ENCODE measurements at places on chromosomes 11 and 22.
A peak's percentile ranks its signal among the peaks of the same experiment; 100 is the strongest.

- no peak for DNase-seq
Measured at GRCh38 chr11:75191330-75191717, 40.4 kb downstream of the SLCO2B1 start.

DNA sequence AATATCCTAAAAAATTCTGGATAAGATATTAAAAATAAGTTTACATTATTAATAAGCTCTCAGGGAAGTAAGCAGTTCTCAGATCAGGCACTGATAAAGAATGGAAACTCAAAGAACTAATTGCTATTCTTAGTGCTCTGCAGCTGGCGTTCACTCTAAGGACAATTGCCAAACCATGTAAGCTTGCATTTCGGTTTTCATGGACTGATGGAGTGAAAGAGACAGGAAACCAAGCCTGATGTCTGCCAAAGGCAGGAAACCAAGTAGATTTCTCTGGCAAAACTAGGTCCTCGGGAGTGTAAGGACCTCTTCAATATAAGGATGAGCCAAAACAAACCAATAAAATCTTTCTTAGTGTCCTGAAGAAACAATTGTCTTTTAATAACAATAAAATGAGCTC lies 355.2 kb downstream of the RAB38 start:
- DNase-seq, result no peak

- DNase-seq, result no peak
Measured at GRCh38 chr11:23570828-23571227, 710.6 kb upstream of the CCDC179 start.

DNA sequence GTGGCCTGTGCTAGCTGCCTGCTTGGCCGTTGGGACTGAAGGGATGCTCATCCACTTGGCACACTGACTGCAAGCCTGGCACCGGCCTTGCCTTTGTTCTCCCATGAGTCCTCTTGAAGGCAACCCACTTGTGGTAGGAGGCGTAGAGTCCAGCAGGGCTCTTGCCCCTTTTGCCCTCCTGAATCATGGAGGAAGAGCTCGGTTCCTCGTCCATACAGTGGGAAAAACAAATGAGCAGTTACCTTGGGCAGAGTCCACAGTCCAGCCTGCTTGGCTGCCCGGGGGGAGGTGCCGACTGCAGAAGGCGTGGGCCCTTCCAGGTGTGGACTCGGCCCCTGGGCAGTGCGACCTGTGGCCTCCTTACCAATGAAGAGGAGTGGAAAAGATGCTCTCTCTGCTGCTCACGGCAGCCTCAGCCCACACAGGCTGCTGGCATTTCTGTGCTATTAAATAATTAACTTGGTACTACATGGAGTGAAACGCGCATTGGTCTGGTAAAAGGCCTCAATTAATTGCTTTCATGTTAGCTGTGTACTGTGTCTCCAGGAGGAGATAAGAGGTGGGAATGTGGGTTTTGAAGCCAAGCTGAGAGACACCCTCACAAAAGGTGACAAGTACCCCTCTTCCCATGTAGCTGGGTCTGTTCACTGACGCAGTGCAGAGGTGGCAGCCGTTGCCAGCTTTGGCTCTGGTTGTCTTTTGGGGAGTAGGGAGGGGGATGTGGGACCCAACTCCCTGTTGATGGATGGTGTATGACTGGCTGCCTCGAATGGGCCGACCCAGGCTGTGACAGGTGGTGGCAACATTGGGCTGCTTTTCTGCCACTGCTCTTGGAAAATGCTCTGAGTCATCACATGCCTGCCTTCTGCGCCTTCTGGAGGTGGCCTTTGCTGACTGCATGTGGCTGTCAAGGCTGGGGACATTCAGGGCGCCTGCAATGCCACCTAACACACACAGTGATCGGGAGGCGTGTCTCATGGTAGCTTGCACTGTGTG lies 26.8 kb upstream of the B3GAT1 start:
- DNase-seq, result no peak

- peak; percentile 27 for DNase-seq
Measured at GRCh38 chr11:64036087-64037026, 626 bp downstream of the FLRT1 start.

DNA sequence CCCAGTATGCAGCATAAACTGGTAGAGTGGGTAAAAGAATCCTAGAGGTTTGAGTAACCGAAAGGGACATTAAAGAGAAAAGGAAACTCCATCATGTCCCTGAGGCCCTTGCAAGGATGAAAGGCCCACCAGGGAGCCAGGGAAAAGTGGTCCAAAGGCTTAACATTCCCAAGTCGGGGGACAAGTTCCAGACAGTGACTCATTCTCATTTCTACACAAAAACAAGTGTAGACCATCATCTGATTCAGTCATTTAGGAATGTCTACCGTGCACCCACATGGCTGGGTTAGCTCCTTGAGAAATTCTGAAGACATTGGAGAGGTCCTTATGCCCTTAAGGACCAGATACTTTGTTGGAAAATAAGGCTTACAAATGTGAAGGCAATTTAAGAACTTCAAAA lies 4.8 kb upstream of the NOX4 start:
- DNase-seq, result no peak

GRCh38 chr22:49760630-49761571 lies 66.8 kb downstream of the BRD1 start:
- DNase-seq, result peak; percentile 13

DNA sequence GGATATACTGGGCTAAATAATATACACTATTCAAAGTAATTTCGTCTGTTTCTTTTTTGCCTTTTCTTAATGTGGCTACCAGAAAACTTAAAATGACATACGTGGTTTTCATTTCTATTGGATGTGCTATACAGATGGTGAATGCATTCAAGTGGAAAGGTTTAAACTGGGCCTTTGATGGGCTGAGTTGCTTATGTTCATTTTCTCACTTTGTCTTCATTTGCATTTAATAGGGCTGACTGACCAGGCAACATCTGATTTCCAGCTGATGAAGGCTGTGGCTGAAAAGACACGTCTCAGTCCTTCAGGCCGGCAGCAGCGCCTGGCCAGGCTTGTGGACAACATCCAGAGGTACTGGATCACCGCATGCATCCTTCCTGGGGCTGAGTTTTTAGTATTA lies 27.9 kb downstream of the PIWIL4 start:
- DNase-seq, result no peak

GRCh38 chr11:111759376-111759775 lies 6.8 kb downstream of the PPP2R1B start:
- DNase-seq, result no peak

GRCh38 chr11:64474680-64475079 lies 115.7 kb downstream of the RPS6KA4 start:
- no peak for DNase-seq

- no peak for DNase-seq
Measured at GRCh38 chr11:92919048-92919447, 50.4 kb upstream of the MTNR1B start.

DNA sequence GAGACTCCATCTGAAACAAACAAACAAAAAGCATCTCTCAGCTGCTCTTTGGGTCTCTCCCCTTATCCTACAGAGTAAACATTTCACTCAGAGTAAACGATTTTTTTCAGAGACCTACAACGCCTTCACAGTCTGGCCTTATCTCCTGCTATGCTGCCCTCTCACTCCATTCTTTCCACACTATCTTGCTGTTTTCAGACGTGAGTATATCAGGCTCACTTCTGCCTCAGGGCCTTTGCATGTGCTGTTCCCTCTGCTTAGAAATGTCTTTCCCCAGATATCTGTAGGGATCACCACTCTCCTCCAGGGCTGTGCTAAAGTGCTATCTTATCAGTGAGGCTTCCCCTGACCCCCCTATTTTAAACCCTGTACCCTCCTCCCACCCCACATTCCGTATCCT lies 6.5 kb downstream of the RIBC2 start:
- DNase-seq, result no peak
